ENCODE measurements at places on chromosomes 6 and 20.

- no peak for DNase-seq
Observed at GRCh38 chr6:19781269-19781668, 55.9 kb upstream of the ID4 start.

GRCh38 chr20:38308047-38308438 is 4.1 kb downstream of the BPI start:
- no peak for DNase-seq

GRCh38 chr6:10431423-10432164 is 16.7 kb upstream of the TFAP2A start:
- DNase-seq: no peak

DNA sequence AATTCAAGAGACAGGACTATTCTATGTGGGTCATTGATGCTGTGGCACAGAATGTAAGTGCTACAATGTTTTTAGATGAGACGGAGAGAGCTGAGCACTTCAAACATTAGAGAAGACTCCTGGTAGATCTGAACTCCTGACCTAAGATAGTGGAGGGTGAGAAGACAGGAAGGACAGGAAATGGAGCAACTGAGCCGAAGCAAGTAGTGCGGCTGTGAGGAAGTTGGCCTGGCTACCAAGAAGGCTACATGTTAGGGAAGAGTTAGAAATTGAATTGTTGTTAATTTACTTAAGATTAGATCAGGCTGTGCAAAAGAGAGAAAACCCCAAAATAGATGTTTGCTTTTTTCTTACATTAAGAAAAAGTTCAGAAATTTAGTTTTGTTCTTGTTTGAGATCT is 14.4 kb upstream of the MLIP start:
- DNase-seq: no peak

- DNase-seq: no peak
Observed at GRCh38 chr6:99276747-99277146, 72.7 kb downstream of the FAXC start.

- DNase-seq: no peak
Observed at GRCh38 chr6:75620381-75621304, 19.0 kb downstream of the SENP6 start.

DNA sequence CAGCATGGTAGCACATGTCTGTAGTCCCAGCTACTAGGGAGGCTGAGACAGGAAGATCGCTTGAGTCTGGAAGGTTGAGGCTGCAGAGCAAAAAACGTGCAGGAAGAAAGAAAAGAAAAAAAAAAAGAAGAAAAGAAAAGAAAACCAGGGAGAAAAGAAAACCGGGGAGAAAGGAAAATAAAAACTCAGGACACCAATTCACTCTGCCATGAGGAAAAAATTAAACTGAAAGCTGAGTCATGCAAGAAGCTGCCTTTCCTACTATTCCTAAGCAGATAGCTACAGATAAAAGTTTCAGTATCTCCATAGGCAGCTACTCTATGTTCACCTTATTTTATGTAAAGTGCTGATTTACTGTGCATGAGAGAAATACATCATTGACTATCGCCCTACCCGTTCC is 10.5 kb downstream of the PTGIS start:
- DNase-seq: no peak

- DNase-seq: no peak
Observed at GRCh38 chr6:21103626-21104224, 489.8 kb upstream of the SOX4 start.

GRCh38 chr6:117512987-117513573 is 30.6 kb downstream of the DCBLD1 start:
- DNase-seq: no peak

DNA sequence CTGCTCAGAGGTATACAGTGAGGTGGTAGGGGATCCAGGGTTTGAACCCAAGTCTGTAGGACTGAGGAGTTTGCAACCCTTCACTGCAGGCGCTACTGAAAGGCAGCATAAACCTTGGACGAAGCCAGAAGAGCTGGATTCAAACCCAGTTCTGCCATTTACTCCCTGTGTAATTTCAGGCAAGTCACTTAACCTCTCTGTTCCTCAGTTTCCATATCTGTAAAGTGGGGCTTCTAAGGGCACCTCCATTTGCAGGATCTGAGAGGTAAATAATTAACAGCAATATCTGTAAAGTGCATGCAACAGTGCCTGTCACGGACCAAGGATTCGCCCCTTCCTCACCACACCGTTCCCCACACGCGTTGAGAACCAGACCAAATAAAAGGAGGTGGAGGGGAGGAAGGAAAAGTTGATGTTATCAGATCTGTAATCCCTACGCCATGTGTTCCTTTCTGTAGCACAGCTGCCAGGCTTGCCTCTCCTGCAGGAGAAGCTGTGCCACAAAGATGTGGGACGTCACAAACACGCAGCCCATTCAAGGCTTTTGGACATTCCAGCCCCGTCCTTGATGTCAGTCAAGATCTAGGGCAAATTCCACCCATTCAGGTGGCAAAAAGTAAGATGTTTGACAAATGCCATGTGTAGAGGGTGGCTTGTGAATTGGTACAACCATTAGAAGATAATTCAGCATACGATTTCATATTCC is 9.8 kb downstream of the RIPOR3 start:
- DNase-seq: no peak

DNA sequence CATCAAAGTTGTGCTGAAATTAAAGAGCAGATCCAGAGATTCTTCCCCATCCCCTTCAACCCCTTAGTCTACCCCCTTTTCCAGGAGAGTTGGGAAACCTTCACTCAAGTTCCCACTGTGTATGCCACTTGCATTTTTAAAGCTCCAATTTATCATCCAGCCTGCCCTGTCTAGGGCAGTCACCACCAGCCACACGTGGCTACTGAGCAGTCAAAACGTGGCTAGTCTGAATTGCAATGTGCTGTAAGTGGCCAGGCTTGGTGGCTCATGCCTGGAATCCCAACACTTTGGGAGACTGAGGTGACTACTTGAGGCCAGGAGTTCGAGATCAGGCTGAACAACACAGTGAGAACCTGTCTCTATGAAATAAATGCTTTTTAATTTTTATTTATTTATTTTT is 34.9 kb downstream of the ERGIC3 start:
- no peak for DNase-seq

Data from activated naive CD4-positive, alpha-beta T cell (primary cell).